ENCODE measurements at places on chromosomes 6 and 20.

- no peak for DNase-seq
These were observed 22.5 kb upstream of the IRAK1BP1 start for GRCh38 chr6:78844899-78845298.

DNA sequence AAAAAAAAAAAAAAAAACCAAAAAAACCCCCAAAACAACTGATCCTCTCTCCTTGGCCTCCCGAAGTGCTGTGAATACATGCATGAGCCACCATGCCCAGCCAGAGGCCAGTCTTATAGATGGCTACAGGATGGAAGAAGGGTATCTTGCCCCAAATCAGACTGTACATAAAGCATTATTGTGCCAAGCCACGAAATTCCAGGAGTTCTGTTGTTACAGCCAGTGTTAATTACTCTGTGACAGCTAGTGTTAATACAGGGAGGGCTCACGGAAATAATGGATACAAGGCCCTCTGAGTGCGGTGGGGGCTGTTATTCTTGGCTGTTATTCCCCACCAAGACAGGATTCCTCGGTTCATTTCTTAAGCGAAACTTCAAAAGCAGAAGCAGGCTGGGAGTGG lies 1.4 kb upstream of the CLPSL2 start:
- no peak for DNase-seq

DNA sequence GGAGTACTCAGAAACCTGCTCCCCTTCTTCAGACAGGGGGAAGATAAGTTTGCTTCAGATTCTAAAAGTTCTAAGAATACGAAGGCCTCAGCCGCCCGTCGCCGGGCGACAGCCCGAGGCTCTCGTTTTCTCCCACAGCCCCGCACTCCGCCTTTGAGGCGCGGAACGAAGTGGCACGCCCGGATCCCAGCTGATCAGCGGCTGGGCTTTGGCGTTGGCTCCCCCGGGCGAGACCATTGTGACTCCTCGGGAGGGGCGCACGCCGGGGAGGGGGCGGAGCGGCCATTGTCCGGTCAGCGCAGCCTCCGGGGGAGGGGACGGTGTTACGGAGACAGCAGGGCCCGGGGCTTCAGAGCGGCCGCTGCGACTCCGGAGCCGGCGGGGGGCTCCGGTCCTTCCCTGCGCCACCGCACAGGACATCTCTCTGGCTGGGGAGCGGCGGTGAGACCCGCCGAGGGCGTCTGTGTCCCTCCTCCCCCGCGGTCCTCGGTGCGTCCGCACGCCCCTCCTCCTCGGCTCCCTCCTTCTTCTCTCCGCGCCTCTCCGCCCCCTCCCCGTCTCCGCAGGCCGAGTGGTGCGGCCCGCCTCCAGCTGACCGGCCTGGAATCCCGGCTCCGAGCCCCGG lies at the start of gene ZFAND3:
Gene ZFAND3 (plus strand): TSS at position 551 of the 625 bp plus-strand sequence. CDS start 219 bp downstream, outside the sequence.
- peak; percentile 92 for DNase-seq

DNA sequence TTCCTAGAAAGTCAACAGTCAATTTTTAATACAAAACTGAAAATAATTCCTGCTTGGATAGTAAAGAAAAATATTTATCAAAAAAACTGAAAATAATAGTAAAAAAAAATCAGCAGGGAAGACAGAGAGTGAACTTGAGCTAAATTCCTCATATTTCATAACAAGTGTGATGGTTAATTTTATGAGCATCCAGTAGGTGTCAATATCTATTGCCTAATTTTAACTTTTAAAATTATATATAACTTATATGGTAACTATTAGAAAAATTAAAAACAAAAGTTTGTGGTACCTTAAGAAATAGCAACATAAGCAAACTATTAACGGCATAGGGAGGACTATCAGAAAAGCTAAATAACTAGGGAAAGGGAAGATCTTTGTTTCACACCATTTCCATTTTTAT lies 2.1 kb downstream of the EPM2A start:
- DNase-seq, result no peak

- no peak for DNase-seq
These were observed 45.2 kb upstream of the CTAGE9 start for GRCh38 chr6:131756039-131756438.

- DNase-seq, result no peak
These were observed 60.2 kb downstream of the SCML4 start for GRCh38 chr6:107763946-107764345.

DNA sequence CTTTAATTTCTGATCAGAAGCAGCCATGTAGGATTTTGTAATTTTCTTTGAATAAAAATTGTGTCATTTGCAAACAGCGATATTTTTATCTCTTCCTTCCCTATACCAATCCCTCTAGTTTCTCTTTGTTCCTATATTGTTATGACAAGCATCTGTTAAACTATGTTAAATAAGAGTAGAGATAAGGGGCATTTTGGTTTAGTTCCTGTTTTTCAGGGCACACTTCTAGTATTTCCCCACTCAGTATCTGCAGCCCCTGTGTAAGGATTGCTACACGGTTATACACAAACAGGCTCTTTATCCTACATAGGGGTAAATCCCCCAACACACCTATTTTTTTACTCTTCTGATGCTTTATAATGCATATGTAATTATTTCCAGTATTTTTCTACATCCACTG lies 42.1 kb downstream of the TRERF1 start:
- no peak for DNase-seq

- DNase-seq, result no peak
These were observed 46.7 kb downstream of the DOP1A start for GRCh38 chr6:83114164-83114563.

- DNase-seq, result no peak
These were observed 16.4 kb downstream of the RNF24 start for GRCh38 chr20:3998998-3999397.

DNA sequence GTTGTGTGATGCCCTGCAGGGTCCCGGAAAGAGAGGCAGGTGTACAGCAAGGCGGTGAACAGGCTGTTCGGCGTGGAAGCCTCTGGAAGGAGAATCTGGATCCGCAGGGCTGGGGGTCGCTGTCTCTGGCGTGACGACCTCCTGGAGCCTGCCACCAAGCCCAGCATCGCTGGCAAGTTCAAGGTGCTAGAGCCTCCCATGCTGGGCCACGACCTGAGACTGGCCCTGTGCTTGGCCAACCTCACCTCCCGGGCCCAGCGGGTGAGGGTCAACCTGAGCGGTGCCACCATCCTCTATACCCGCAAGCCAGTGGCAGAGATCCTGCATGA lies 36.5 kb downstream of the TGM6 start:
- no peak for DNase-seq

- no peak for DNase-seq
These were observed 18.0 kb downstream of the TFEB start for GRCh38 chr6:41717392-41717736.

DNA sequence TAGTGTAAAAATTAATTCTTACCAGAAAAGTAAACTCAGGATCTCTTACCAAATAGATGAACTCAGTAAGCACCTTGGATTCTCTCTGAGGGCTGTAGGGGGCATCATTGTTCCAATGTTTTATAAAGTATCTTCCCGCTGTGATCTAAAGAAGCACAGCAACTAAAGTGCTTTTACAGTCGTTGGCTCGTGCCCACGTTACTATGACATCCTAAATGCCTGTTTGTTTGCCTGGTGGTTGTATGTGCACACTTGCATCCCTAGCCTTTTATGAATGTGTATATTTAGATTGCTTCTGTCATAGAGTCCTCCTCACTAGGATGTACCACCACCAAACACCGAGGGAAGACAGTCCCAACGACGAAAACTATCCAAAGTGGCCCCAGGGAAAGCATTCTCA lies 34.5 kb downstream of the SLX4IP start:
- DNase-seq, result no peak

GRCh38 chr6:39792540-39793450 lies 619 bp downstream of the DAAM2 start:
- DNase-seq, result no peak

- no peak for DNase-seq
These were observed 107.8 kb downstream of the SYNE1 start for GRCh38 chr6:152529369-152529768.

GRCh38 chr6:157219201-157220200 lies 103.8 kb downstream of the TMEM242 start:
- no peak for DNase-seq

DNA sequence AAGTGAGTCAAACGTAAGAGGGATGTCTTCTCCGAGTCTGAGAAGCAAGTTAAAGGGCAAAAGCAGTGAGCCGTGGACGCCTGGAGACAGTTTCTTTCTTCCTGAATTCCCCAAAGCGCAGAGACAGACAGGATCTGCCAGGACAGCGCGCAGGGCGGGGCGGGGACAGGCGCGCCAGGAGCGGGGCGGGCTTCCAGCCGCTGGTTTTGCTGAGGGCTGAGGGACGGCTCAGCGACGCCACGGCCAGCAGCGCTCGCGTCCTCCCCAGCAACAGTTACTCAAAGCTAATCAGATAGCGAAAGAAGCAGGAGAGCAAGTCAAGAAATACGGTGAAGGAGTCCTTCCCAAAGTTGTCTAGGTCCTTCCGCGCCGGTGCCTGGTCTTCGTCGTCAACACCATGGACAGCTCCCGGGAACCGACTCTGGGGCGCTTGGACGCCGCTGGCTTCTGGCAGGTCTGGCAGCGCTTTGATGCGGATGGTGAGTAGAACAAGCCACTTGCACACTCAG lies at the start of gene SCGN:
Gene SCGN (plus strand): TSS at position 209 of the 509 bp plus-strand sequence. CDS start 189 bp downstream, at position 398.
- DNase-seq, result peak; percentile 63

DNA sequence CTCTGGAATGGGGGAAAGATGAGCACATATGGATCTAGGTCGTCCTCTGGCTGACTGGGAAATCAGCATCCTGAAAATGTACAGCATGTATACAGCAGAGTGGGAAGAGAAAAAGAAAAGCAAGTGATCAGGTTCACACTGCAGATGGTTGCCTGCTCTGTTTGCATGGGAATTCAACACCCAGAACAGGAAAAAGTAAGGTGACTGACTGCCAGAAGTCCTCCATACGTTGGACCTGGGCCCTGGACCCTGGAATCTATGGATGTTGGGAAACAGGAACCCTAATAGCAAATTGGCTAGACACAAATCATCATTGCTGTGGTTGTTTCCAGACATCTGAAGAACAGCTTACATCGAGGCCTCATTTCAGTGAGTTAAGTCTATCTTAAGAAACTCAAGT lies 30.3 kb upstream of the TNFAIP3 start:
- DNase-seq, result no peak

DNA sequence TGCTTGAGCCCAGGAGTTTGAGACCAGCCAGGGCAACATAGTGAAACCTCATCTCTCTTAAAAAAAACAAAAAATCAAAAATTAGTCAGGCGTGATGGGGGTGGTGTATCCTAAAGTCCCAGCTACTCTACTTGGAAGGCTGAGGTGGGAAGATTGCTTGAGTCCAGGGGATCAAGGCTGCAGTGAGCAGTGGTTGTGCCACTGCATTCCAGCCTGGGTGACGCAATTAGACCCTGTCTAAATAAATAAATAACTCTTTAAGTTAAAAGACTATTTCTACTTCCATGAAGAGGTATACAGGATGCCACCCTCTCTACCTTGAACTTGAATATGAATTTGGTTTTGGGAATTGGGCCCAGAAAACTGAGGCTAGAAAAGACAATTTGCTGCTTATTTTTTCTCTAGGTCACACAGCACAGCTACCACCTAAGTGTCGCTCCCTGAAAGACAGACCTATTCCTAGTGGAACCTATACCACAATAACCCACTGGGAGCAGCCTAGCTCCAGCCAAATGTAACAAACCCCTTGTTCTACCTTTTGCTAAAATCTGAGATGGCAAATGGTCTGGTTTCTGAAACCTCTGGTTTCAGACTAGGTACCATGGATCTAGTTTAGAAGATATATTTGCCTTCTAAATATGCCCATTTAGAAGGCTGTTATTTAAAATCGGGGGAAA lies 35.2 kb downstream of the HMGCLL1 start:
- DNase-seq, result no peak

GRCh38 chr6:160667639-160668481 lies 3.8 kb upstream of the LPA start:
- no peak for DNase-seq

DNA sequence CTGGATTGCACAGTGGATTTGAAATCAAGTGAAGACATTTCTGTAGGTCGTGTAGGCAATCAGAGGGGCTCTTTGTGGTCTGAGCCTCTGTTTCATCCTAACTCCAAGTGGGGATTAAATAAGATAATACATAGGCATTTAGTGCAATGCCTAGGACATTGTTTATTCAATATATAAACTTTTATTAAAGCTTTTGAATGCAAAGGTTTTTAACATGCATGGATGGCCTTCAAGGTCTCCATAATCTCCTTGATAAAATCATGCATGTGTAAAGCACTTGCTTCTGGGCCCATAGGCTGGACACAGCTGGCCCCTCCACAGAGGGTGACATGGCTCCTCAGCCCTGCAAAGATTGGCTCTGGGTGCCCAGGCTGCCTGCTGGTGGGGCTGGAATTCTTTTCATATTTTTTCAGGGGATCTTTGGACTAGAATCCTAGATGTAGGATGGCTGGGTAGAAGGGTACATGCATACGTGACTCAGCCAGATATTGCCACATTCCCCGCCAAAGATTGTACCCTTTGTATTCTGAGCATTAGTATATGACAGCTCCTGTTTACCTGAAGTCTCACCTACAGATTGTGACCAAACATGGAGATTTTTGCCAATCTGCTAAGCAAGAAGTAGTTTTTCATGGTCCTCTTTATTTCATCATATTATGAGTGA lies 19.0 kb upstream of the AVP start:
- no peak for DNase-seq

Data from stimulated activated CD4-positive, alpha-beta T cell treated with anti-CD3 and anti-CD28 coated beads, Interleukin-2, amount 100 ng/mL, for 24 hours (primary cell).